ENCODE measurements at places on chromosomes 12 and 14.

DNA sequence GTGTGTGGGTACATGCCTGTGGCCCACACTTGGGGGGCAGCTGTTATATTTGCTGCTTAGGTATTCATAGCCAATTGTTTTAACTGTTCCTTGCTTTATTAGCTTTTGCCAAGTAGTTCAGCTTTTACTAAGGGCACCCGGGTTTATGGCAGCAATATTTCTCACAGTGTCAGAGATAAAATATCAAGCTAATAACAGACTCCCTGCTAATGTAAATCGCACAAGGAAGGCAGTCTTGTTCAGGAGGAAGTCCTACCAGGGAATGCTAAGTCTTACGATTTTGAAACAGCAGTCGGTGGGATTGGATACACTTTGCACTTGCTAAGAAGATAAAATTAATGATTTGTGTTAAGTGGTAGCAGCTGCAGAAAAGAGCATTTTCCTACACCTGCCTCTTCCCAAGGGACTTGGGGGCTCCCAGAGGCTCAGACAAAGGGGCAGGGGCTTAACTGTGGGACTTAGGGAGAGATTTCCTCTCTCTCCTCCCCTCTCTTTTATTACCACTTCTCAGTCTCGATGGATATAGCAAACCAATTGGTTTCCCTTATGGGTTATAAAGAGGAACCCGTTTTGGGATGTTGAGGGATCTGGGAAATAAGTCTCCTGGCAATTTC, 175.1 kb downstream of the NRXN3 start:
- DNase-seq = no peak

DNA sequence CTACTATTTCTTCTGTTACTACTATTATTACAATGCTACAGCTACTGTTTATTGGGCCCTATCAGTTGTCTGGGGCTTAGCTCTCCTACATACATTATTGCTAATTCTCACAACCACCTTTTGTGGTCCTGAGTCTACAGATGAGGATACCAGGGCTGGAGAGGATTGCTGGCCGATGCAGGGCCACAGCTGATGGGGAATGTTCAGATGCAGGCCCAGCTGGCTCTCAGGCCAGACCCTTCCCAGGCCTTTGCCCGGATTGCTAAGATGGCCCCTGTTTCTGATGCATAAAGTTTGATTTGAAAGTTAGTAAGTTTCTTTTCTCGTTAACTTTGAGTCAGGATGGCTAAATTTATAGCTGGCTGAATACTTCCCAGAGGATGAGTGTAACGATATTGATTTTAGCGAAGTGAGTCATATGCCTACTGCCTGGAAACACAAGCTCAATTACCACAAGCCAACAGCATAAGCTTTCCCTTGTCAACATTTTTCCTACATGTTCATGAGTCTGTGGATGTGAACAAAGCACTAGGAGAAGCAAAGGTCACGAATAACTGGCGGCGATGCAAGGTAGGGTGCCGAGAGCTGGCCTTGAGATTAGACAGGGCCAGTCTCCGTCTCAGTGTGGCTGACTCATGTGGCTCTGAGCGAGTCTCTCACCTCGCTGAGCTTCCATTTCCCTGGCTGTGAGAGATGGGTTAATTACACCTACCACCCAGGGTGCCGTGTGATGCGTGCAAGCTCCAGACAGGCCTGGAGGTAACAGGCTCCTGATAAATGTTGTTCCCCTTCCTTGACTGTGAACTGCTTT, 111.0 kb downstream of the BEGAIN start:
- no peak for DNase-seq

- no peak for DNase-seq
Observed at GRCh38 chr12:64991121-64991611, 129.9 kb downstream of the WIF1 start.

GRCh38 chr14:103408491-103409155, 23.4 kb downstream of the MARK3 start:
- no peak for DNase-seq

DNA sequence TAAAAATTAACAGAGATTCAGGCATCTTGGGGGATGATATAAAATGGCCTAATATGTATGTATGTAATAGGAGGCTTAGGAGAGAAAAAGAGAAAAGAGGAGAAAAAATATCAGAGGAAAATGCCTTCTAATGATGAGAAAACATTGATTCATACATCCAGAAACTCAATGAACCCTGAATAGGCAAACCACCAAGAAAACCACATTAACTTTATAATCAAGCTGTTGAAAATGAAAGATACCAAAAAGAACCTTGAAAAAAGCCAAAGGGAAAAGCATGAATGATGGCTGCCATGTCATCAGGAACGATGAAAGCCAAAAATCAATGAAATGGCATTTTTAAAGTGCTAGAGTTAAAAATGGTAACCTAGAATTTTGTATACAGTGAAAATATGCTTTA, 180.2 kb downstream of the EPS8 start:
- DNase-seq = no peak

- no peak for DNase-seq
Observed at GRCh38 chr12:70042675-70043074, 200.6 kb upstream of the CNOT2 start.

DNA sequence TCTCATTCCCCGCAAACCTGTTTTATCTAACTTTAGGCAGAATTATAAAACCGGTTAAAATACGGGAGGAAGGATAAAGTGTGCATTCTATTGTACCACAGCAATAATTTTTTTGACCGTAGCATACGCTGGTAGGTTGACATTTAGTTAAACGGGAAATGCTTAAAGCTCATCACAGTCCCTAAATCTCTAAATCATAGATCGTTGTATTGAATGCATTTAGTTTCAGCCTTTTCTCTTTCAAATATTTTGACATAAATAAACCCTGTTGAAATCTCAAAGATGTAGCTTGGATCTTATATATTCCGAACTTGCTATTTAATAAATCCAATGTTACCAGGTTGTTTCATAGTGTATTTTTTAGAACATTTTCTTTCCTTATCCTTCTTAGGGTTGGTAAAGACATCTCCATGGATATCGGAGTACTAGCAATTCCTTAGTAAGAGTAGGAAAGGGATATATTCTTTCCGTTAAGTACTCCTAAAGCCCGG, 798 bp downstream of the CLEC2B start:
- DNase-seq = peak; percentile 53

GRCh38 chr14:106831322-106831720, 1304.9 kb downstream of the TMEM121 start:
- DNase-seq = peak; percentile 21

- DNase-seq = no peak
Observed at GRCh38 chr12:118830296-118830695, 151.0 kb upstream of the SRRM4 start.

DNA sequence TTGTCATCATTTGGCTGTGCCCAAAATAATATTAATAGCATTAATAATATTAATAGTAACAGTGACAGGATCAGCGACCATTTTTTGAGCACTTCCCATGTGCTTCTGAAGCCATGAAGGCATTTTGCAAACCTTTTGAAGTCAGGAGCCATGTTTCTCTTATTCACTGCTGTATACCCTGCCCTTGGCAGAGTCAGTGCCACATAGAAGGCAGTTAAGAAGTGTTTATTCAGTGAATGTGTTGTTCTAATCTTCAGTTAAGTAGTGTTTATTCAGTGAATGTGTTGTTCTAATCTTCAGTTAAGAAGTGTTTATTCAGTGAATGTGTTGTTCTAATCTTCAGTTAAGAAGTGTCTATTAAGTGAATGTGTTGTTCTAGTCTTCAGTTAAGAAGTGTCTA, 319.7 kb upstream of the NAV3 start:
- DNase-seq = no peak

- no peak for DNase-seq
Observed at GRCh38 chr14:78245238-78245637, 75.1 kb downstream of the NRXN3 start.

DNA sequence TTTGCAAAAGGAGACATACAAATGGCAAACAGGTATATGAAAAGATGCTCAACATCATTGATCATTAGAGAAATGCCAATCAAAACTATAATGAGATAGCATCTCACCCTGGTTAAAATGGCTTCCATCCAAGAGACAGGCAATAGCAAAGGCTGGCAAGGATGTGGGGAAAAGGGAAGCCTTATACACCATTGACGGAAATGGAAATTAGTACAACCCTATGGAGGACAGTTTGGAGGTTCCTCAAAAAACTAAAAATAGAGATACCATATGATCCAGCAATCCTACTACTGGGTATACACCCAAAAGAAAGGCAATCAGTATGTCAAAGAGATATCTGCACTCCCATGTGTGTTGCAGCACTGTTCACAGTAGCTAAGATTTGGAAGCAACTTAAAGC, 17.3 kb upstream of the CKAP4 start:
- peak; percentile 66 for DNase-seq
